ENCODE measurements at places on chromosomes 11 and 22.
A peak's percentile ranks its signal among the peaks of the same experiment; 100 is the strongest.

- H3K4me3 ChIP-seq = peak within 1 kb of the TSS; percentile 69
- peak within 1 kb of the TSS; percentile 93 for H3K27ac ChIP-seq
- DNase-seq = peak; percentile 70
- H3K4me1 ChIP-seq = peaks cover 64% of the 10 kb centered on the region
- no peaks in the 10 kb centered on the region for H3K27me3 ChIP-seq
- H3K36me3 ChIP-seq = no peaks in the 10 kb centered on the region
Observed at GRCh38 chr11:65314501-65315203, at the start of gene CDC42EP2. CDC42EP2 (plus strand) TSS chr11:65314866; CDS start chr11:65320899, 6,033 bp downstream.

DNA sequence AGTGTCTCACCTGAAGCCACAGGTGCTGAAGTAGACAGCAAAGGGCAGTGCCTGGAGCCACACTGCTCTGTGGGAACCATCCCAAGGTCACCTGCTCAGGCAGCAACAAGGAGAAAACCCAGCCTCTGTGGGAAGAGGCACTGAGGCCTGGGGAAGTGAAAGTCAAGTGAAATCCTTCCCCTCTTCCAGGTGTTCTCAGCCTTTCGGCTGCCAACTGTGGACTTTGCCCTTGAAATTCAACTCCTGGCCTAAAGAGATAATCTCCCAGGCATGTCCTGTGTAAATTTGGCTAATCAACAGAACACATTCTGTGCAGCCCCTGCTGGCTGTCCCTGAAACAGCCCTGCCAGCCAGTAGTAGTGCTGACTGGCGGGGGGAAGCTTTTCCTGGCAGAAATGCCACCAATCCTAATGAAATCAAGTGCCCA is 112.1 kb downstream of the RPL27A start:
- H3K4me3 ChIP-seq = peak overlapping the region; percentile 15
- H3K36me3 ChIP-seq = no peaks in the 10 kb centered on the region
- no peak for DNase-seq
- no peaks in the 10 kb centered on the region for H3K27me3 ChIP-seq
- peaks cover 43% of the 10 kb centered on the region for H3K4me1 ChIP-seq

GRCh38 chr11:70481625-70482528 is 83.5 kb downstream of the CTTN start:
- H3K36me3 ChIP-seq = no peaks in the 10 kb centered on the region
- no peaks in the 10 kb centered on the region for H3K27me3 ChIP-seq
- DNase-seq = no peak
- H3K27ac ChIP-seq = peak overlapping the region; percentile 88
- H3K4me3 ChIP-seq = no peak overlapping the region

DNA sequence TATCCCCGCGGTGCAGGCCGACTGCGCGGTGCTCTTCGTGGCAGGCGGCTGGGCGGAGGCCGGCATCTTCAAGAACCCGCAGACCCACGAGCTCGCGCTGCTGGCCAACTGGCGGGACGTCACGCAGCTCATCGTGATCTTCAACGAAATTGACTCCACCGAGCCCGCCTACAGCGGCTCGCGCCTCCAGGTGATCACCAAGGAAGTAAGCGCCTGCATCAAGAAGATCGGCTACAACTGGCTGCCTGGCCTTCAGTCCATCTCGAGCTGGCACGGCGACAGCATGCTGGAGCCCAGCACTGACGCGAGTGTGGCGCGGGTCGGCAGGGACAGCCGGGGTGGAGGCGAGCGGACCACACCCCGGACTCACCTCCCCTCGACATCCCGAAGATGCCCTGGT is 53.9 kb upstream of the MTNR1B start:
- H3K27me3 ChIP-seq = no peaks in the 10 kb centered on the region
- H3K4me1 ChIP-seq = no peaks in the 10 kb centered on the region
- H3K36me3 ChIP-seq = no peaks in the 10 kb centered on the region

Data from Peyer's patch (tissue), 4 donors.